ENCODE measurements at places on chromosomes 11 and 22.

- DNase-seq, result peak; percentile 5
Observed at GRCh38 chr22:27801616-27802345, at the start of gene MN1. TSS of gene MN1 (minus strand) at chr22:27801756. CDS start at chr22:27800543, 1,213 bp downstream.

GRCh38 chr11:68798221-68798813, 43.4 kb downstream of the CPT1A start:
- peak; percentile 44 for DNase-seq

- peak; percentile 90 for DNase-seq
Observed at GRCh38 chr11:66069715-66070603, at the start of gene PACS1. TSS of gene PACS1 (plus strand) at chr11:66070272. CDS start at chr11:66070487, 215 bp downstream.

DNA sequence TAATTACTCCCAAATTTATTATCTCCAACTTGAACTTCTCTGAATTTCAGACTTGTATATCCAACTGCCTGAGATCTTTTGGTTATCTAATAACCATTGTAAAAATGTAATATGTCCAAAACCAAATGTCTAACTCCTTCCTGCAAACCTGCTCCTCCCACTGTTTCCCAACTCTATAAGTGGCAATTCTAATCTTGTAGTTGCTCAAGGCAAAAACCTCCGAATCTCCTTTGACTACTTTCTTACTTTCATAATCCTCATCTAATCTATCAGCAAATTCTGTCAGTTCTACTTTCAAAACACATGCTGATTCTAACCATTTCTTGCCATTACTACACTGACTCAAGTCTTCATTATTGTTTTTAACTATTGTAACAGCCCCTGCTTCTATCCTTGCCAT, 55.7 kb downstream of the FAM168A start:
- no peak for DNase-seq

GRCh38 chr22:26466196-26466595, 17.4 kb downstream of the HPS4 start:
- DNase-seq, result no peak

GRCh38 chr22:27986937-27987336, 67.9 kb upstream of the PITPNB start:
- DNase-seq, result no peak
